AG09309 (cell line): ENCODE measurements at places on chromosomes 5 and 9.

- no peak for DNase-seq
Measured at GRCh38 chr9:34059281-34059680, 10.6 kb upstream of the UBAP2 start.

DNA sequence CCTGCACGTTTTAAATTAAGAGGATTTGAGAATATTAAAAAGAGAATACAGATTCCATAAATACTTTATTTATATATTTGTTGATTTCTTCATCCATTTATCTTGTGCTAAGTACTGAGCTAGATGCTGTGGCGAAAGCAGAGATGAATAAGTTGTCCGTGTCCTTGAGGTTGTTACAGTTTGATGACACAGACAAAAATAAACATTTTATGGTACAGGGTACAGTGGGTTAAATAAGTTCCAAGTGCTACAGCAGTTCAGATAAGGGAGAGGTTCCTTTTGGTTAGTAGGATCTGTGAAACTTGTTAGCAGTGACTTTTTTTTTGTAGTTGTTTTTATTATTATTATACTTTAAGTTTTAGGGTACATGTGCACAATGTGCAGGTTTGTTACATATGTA is 50.2 kb downstream of the MACIR start:
- DNase-seq: no peak

DNA sequence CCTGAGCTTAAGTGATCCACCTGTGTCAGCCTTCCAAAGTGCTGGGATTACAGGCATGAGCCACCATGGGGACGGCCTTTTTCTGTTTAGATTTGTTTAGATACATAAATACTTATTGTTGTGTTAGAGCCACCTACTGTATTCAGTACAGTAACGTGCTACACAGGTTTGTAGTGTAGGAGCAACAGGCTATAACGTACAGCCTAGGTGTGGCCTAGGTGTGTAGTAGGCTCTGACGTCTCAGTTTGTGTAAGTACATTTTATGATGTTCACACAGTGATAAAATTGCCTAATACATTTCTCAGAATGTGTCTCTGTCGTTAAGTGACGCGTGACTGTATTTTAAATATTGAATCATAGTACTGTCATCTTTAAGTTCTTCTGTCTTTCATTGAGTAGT is 84.1 kb downstream of the MELK start:
- DNase-seq: no peak

DNA sequence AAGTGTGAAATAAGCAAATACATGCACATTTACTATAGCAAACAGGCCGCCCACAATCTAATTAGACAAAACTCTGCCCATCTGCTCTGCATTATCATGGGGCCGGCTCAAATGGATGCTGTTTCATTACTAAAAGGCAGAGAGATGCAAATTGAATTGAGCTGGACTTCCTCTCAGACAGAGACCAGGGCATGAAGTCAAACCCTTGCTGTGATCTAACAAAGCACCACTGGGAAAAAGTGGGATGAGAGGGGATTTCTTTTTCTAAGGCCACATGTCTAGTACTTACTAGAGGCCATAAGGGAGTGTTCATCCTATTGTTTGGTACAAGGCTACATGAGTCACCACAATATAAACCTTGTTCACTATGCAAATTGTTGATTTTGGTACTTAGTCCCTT is 614.7 kb downstream of the ISL1 start:
- no peak for DNase-seq

DNA sequence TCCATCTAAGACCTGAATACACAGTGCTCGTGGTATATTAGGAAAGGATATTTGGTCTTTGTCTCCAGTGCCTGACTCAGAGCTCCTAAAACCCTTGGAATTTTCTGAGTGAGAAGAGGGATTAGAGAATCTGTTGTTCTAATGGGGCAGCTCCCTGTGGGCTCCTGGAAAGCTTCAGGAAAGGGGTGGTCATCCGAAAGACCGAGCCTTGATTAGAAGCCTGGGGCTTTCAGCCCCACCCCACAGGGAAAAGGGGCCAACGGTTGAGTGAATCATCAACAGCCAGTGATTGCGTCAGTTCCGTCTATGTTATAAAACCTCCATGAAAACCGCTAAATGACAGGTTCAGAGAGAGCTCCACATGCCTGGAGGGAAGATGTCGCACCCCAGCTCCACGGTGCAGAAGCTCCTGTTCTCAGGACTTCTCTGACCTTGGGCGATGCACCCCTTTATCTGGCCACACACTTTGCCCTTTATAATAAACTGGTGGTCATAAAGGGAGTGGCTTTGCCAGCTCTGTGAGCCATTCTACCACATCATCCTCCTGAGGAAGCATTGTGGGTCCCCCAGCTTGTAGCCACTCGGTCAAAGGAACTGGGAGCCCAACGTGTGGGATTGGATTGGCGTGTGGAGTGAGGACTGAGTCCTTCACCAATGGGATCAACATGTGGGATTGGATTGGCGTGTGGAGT is 71.0 kb upstream of the ICE1 start:
- DNase-seq: peak; percentile 52

GRCh38 chr9:115946530-115946929 is 207.1 kb upstream of the PAPPA start:
- no peak for DNase-seq

GRCh38 chr5:88666761-88667495 is 216.1 kb downstream of the MEF2C start:
- no peak for DNase-seq

DNA sequence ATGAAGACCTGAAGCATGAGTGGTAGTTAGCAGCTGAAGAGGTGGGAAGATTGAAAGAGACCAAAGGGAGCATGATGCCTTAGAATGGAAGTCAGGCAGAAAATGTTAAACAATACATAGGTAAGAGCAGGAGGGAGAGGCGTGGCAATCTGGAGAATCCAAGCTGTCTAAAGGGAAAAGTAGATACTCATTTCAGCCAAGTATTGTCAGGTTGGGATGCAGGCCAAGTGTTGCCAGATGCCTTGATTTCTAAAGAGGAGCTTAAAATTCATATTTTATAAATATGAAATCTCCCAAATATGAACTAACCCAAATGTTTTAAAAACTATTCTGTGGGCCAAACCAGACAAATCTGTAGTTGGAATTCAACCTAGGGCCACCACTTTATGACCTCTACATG is 4.2 kb downstream of the PAM start:
- DNase-seq: no peak

DNA sequence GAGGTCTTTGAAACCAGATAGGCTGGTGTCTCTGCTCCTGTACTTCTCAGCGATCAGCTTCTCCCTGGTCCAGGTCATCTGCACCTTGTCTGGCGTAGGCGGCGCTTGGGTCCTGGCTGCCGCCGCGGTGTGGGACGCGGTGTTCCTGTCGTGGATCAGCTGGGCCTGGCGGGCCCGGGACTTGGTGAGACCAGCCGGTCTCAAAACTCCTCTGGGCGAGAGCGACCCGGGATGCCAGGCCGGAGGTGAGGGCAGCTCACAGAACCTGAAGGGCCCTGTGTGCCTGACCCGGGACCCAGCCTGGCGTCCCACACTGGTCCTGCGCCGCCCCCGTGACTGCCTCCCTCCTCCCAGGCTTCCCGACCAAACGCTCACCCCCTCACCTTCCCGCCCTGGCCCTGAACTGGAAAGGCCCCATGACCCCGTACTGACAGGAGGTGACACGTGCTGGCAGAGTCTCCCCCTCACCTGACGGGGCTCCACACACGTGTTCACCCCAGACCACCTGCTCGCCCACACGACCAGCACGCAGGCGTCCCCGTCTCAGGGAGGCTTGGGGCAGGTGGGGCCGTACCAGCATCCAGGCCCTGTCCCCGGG is 49.0 kb downstream of the NKD2 start:
- DNase-seq: no peak

DNA sequence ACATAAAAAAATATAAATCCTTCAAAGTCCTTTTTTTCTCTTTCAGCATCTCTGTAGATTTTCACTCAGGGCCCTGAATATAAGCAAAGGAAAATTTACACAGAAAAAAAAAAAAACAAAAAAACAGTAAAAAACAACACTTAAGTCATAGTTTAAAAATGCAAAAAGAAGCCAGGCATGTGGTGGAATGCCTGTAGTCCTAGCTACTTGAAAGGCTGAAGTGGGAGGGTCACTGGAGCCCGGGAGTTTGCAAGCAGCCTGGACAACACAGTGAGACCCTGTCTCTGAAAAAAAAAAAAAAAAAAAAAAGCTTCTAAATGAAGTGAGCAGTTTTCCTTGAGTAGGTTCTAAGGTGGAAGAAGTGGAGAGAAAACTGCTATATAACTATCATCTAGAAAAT is 55.0 kb upstream of the BNC2 start:
- DNase-seq: no peak

DNA sequence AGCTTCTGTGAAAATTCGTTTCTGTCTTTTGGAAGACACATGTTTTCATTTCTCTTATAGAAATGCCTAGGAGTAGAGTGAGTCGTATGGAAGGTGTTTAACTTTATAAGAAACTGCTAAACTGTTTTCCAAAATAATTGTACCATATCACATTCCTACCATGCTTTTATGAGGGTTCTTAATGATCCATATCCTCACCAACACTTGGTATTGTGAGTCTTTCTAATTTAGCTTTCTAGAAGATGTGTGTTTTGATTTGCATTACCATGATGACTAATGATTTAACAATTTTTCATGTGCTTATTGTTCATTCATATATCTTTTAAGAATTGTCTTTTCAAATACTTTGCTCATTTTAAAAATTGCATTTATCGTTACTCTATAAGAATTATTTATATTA is 223.6 kb downstream of the COMMD10 start:
- no peak for DNase-seq

DNA sequence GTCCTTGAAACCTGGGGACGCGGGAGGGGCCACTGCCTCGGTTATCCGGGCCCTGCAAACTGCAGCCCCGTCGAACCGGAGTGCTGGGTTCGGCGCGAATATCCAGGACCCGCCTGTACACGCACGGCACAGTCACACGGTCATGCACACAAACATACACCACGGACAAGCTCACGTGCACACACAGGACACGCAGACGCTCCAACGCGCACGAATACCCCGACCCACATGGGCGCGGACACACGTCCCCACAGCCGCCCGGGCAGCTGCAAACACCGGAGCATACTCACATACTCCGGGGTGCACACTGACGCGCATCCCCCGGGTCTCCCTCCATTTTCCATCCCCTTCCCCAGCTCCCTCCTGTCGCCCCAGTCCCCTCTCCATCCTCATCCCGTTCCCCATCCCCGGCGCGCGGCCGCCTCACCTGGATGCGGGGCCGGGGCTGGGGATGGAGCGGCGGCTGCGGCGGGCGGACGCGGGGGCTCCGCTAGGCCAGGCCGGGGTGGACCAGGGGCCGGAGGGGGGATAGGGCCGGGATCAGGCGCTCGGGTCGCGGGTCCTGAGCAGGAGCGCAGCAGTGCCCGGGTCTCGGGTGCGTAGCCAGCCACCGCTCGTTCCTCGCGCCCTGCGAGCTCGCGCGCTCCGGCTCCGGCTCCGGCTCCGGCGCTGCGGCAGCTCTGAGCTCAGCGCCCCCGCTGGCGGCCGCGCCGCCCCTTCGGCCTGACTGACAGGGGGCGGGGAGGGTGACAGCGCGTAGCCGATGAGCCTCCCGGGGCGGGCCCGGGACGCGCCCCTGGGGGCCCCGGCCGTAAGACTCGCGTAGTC is at the start of the genes EIF4E1B and SNCB:
Gene EIF4E1B, plus strand, starts transcription at position 823 of the 828 bp plus-strand sequence. CDS start 12,113 bp downstream, outside the sequence.
Gene SNCB, minus strand, starts transcription at position 682 of the 828 bp plus-strand sequence. CDS start 880 bp downstream, outside the sequence.
- DNase-seq: no peak

- no peak for DNase-seq
Measured at GRCh38 chr5:15238006-15238405, 262.0 kb upstream of the FBXL7 start.

DNA sequence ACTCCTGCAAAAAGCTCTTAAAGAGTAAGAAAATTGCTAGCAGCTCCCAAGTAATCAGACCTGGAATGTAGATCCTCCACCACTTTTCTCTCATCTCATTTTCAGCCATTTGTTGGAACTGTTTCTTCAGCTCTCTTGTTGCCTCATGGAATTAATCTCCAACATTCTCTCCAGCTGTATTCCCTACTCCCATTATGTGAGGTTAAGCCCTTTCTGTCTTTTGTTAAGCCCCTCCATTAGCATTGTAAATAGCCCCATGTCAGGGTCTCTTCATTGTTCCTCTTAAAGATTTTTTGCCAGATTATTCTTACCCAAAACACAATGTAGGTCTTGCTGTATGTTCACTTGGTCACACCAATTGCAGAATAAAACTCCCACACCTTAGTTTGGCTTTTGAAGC is 119.8 kb downstream of the PLPPR1 start:
- no peak for DNase-seq
